ENCODE measurements at places on chromosomes 2 and 18.

DNA sequence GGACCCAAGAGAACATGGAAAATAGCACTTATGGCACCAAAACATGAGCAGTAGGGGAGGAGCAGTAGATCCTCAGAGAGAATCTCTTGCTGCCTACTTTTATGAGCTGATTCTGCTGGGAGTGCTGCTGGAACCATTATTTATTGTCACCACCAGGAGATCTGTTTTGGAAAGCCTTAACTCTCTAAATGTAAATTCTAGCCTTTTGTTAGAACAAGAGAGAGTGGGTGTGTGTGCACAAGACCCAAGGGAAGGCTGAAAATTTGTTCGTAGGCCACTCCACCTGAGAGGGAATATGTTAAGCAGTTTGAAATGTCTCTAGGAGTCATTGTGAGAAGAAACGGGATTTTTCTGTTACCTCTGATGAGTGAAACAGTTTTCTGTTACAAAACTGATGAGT is 16.2 kb upstream of the FAM237A start:
- DNase-seq = no peak

DNA sequence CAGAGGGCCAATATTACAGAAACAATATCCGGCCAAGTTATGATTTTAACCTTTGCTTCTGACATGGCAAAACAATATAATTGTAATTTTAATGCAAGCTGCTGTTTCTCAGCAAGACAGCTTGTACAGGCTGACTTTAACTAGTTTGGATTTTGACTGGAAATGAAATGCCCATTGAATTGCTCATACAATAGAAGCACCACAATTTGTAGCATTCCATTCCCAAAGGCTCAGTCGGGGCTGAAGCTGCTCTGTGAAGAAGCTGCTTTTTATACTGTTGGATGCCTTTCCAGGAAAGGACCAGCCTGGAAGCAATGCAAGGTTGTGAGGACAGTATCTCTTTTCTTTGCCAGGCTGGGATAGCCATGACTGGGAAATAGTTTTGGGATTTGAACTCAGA is 677.0 kb upstream of the FANCL start:
- peak; percentile 58 for DNase-seq

DNA sequence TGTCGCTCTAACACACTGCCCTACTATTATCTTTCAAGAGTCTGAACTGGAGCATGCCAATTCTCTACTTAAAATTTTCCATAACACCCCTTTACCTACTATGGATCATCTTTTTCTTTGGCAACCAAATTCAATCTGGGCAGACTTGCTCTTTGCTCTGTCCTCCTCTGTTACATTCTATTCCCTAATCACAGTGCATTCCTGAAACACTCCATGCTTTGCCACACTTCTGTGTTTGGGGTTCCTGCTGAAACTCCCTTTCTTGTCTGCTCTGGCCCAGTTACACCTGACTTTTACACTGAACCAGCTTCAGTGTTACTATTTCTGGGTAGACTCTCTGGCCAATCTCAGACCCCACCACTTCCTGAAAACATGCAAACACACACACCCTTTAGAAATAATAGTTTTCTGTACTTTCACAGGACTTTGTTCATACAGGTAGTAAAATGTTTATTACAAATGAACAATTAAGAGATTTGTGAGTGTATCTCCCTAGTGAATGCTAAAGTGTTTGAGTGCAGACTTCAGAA is 119.9 kb upstream of the DCC start:
- no peak for DNase-seq

DNA sequence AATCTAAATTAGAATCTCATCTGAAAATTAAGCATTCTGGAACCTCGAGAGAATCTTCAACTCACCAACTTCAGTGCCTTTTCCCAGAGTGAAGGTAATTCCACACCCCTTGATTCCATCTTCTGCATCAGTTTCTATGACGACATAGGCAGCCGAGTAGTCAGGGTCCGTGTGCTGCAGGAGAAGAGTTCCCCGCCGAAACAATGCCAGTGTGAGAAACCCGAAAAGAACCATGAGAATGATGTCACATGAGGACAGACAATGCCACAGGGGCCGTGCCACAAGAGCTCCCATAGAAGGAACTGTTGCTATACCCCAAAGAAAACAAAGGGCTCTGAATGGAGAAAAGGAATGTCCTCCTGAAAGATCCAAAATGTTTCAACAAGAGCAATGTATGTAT is 6.0 kb downstream of the ENOSF1 start:
- DNase-seq = no peak

- DNase-seq = peak; percentile 29
Observed at GRCh38 chr2:130371723-130372054, 15.8 kb downstream of the PTPN18 start.

- no peak for DNase-seq
Observed at GRCh38 chr2:240594511-240595380, 8.2 kb downstream of the CAPN10 start.

- DNase-seq = no peak
Observed at GRCh38 chr2:173358616-173359015, 3.9 kb downstream of the CDCA7 start.

GRCh38 chr2:32262105-32262504 is 2.6 kb downstream of the NLRC4 start:
- DNase-seq = no peak

GRCh38 chr2:211823886-211824479 is 714.6 kb downstream of the ERBB4 start:
- DNase-seq = no peak

DNA sequence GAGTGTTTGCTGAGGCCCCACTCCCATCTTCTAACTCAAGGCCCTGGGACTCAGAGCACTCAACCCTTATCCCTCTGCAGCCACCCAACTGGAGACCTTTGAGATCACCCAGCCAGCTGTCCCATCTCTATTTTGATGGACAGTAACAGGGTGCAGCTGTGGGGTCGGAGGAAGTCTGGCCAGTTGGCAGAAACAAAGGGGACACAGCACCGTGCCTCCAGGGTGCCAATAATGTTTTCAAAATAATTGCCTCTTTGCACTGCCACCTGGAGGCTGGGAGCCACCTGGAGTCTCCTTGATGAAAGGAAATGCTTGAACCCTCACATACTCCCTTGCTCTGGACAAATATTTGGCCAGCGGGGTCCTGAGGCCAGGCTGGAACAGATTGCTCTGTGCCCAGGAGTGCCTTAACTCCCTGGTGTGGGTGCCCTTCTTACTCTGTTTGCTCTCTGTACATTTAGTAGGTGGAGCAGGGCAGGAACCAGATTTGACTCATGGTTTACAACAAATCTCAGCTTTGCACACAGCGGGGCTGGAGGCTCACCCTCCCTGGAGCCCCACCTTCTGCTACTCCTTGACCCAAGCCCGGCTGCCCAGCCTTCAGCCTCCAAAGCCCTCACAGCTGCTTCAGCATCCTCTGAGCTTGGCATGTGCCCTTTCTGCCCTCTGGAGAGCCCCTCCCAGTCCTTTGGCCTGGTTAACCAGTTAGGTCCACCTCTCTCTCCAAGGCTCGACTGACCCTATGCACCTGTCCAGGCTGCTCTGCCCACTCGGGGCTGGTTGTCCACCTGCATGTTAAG is 17.2 kb downstream of the MAL start:
- DNase-seq = no peak

DNA sequence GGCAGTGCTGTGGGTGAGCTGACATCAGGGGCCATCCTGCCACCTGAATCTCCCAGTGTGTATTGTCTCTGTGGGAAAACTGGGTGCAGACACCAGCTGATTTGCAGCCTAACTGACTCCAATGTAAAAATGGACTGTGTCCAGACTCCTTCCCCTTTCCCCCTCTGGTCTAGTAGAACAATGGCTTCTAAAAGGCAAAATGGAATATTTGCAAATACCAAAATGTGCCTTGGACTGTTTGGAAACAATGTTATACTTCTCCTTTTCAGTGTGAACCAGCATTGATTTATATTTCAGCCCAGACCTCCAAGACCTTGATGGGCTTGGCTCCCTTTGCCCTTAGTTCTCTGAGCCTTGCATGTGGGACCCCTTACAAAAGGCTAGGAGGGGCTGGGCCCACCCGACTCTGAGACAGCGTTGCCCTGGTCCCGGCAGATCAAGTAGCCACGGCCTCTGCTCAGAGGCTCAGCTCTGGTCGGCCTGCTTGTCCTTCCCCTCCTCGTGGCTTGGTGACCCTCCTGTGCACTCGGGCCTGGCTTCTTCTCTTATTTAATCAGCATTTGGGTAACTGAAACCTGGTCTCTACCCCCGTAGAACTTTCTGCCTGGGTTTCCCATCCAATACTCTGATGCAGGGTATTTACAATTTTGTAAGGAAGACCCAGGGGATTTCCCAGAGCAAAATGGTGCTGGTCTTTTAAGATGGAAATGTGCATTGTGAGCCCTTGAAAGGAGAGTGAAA is 18.0 kb upstream of the ACKR3 start:
- DNase-seq = no peak

- no peak for DNase-seq
Observed at GRCh38 chr2:217735899-217736298, 266.9 kb downstream of the TNS1 start.

DNA sequence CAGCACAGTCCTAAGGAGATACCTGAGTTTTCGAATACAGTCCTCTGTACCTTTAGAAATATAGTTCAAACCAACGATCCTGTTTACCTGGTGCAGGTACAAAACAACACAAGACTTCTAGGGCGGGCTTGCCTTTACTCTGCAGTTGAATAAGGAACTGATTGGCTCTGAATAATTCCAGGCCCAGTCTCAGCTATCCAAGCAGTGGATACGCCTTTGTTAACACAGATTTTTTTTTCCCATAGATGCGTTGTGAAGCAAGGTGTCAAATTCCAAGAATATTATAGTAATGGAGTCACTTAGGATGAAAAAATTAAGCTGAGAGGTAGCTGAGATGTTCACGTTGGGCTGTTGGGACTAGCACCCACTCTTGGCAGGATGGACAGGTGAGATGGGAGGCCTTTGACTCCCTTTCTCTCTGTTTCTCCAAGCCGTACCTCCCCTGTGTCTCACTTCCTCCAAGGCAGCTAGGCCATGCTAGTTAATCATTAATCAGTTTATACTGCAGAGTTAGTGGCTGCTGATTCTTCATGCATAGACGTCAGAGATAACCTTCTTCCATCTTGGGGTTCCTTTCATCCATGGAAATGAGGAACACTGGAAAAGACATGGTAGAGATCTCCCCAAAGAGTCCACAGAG is 380.8 kb upstream of the ACVR2A start:
- no peak for DNase-seq

GRCh38 chr2:223945755-223946154 is 620 bp upstream of the WDFY1 start:
- no peak for DNase-seq

DNA sequence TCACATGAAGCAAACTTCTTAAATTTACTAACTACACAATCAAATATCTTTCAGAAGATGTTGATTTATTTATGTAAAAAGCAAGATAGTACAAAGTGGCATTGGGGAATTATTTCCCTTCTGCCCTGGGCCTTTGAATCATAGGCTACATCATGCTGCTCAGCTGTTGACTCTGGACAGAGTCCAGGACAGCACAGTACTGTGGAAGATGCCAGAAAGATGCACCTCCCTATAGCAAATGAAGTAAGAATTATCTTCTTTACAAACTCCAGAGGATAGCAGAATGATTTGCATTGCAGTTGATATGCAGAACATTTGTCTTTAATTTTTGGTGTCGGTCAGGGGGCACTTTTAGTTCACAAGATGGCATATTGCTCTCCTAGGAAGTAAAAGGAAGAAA is 1354.5 kb upstream of the ZEB2 start:
- peak; percentile 47 for DNase-seq

DNA sequence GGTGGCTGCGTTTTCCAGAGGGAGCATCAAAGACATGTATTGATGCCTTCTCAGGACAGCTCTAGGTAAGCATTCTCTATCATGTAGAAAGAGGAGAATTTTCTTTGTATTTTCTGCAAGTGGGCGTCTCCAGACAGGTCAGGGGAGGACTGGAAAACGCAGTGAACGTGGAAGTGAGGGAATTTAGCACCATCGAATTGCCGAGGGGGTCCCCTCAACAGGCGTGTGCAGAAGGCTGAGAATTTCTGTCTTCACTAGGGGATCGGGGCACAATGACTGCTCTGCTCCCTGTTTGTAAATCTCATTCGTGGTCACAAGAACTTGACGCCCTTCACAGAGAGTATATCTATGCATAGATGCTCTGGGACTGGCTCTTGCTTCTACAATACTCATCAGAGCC is 5.0 kb upstream of the NTSR2 start:
- no peak for DNase-seq

DNA sequence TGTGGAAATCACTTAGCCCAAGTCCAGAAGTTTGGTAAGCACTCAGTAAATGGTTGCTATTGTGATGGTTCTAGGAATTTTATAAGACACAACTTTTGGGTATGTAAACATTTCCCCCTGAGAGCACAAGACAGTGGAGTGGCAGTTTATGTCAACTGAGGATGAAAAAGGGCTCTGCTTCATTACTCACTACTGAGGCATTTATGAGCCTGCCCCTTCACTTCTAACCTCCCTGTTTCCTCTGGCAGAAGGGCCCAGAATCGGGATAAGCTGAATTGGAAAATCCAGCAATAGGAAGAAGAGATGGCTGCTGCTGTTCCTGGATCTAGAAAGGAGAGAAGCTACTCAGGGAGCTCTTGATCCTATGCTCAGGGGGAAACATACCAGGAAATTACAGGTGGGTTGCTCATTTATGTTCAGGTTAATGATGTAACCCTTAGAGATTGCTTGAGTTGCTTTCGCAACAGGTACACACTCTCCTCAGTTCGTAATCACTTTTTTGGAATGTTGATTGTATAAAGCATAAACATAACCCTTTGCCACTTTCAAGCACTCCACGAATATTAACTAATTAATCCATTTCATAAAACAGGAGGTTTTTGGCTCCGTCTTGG is 46.3 kb downstream of the ADCYAP1 start:
- DNase-seq = no peak

DNA sequence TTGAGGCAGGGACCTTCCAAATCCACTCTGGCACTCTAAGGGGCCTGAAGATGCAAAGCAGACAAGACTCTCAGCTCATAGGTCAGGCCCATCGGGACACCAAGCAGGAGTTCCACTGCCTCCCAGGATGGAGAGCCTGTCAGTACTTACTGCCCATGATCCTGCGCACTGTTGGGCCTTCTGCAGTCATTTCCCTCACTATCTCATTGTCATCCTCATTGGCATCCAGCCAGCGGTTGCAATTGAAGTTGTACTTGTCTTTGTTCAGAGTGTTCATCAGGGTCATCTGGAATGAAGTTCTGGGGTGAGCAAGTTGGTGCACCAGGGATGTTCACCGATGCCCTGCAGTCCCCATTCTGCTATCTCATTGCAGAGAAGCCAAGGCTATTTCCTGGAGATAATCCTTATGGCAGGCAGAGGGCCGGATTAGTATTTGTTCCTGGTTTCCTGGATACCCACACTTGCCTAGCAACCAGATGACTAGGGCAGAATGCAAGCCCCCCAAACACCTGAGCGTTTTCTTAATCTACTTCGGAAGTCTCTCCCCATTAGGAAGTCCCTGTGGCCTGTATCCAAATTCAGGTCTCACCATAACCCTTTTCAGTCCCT is 65.1 kb downstream of the LOXHD1 start:
- DNase-seq = no peak

DNA sequence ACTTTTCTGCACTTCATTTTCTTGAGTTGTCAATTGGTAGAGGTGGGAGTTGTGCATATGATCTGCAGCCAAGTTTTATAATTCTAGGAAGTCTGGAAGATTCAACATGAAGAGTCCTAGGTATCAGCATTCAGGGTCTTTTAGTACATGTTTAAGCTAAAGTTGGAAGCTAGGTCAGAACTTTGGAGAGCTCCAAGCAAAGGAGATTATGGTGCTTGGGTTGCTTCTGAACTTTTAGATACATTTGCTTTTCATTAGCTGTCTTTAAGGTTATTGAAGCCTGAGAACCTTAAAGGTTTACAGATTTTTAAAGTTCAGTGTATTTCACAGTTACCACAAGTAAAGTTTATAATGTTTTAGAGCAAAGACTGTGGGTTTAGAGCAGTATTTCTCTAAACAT is 85.5 kb downstream of the EPC2 start:
- DNase-seq = no peak

GRCh38 chr2:240298803-240299709 is 136.4 kb upstream of the GPC1 start:
- DNase-seq = no peak
